HEK293T (cell line): ENCODE measurements at places on chromosomes 16 and 17.

- DNase-seq: no peak
Measured at GRCh38 chr16:24819462-24820040, 26.2 kb upstream of the SLC5A11 start.

- DNase-seq: no peak
Measured at GRCh38 chr17:9244066-9245052, 223.0 kb downstream of the NTN1 start.

GRCh38 chr16:10136916-10137315 lies 45.3 kb downstream of the GRIN2A start:
- no peak for DNase-seq

DNA sequence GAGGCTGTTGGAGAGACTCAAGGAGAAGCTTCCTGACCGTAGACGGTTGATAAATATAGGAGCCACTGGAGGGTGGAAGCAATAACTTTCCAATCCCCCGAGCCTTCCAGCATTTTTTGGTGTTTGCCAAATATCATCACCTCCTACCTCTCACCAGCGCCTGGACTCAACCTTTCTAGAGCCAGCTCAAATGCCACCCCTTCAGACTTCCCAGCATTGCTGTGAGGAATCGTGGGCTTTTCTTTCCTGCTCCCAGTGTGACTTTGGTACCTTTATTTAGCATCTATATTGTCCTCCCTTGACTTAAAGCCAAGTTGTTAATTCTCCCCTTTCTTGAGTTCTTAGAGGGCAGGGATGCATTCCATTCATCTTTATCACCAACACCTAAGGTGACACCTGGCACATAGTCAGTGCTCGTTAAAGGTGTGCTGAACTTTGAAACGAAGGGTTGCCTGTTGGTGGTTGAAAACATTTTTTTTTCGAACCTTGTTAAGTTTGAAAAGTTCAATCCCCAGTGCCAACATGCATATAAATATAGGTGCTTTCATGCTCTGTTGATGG lies 35.3 kb upstream of the CCR7 start:
- DNase-seq: no peak

DNA sequence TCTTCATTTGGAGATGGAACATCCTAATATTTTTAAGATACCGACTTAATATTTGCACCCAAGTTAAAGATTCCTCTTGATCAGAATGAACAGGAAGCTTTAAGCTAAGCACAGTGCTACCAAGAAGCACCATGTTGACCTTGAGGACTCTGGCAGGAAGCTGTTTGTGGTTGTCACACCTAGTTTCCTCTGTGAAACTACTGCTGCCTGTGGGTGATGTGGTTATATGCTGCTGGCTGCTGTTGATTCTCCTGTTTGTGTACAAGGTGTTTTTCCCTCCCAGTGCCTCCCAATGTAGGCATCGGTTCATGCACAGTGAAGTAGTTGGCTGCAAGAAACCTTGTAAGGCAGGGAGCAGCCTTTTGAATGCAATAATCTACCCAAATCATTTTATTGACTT lies 23.4 kb downstream of the RBL2 start:
- no peak for DNase-seq

DNA sequence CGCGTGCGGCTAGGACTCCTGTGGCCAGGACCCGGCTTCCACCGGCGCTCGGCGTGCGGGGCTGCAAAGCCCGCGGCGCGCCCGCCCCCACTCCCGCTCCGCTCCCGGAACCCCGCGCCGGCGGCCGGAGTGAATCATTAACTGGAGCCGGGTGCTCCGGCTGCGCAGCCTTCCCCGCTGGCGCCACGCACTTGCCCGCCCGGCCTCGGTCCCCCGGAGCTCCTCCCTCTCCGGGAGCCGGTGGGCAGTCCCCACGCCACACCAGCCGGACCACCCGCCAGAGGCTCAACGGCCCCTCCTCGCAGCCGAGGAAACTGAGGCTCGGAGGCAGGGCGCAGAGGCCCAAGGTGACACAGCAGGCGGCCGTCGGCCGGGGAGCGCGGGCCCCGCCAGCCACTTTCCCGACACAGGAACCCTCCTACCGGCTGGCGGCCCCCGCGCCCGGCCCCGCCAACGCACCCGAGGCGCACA lies 580 bp downstream of the BCAR1 start:
- peak; percentile 62 for DNase-seq

GRCh38 chr16:53605356-53605755 lies 98.3 kb downstream of the RPGRIP1L start:
- DNase-seq: no peak

GRCh38 chr17:81222906-81223761 lies at the start of gene CEP131:
TSS of gene CEP131 (minus strand) at chr17:81222965. CDS start at chr17:81220056, 2,909 bp downstream.
- DNase-seq: peak; percentile 100

- peak; percentile 55 for DNase-seq
Measured at GRCh38 chr17:81522491-81523401, 5.4 kb upstream of the FSCN2 start.

DNA sequence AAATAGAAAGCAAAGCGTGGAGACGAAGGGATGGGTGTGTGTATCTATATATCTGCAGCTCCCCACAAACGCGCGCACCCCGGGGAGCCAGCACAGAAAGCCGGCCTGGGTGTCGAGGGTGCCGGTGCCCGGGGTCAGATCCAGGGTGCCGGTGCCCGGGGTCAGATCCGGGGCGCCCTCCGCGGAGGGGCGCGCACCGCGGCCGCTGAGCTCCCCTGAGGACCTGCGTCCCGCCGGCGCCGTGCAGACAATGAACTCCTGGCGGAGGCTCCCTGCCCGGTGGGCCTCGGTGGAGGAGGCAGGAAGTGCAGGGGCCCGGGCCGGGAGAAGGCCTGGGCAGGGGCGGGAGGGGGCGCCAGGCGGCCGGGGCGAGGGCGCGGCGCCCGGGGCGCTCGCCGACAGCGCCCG lies 1.1 kb downstream of the ZNF423 start:
- peak; percentile 59 for DNase-seq

DNA sequence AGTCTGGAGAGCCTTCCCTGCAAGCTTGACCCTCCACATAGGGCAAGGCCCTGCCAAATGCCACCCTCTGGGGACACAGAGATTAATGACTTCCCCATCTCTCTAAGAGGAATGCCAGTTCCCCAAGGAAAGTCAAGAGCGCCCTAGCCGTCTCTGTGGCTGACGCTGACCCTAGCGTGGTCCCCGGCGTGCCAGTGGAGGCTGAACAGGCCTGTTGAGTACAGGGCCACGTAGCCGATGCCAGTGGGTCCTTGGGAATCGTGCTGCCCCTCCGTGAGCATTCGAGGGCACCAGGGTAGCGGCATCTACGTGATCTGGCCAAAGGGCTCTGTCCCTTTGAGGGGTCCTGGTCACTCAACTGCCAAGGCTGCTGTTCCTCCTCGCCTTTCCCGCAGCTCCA lies 17.2 kb downstream of the TMEM204 start:
- no peak for DNase-seq

GRCh38 chr17:2962236-2962635 lies 101.2 kb downstream of the OR1D5 start:
- DNase-seq: no peak
